NAMALWA (cell line): ENCODE measurements at places on chromosomes 4 and X.
A peak's percentile ranks its signal among the peaks of the same experiment; 100 is the strongest.

GRCh38 chr4:40811956-40812355 lies 62.2 kb downstream of the NSUN7 start:
- no peak for DNase-seq

- DNase-seq, result no peak
Observed at GRCh38 chr4:11072463-11072862, 356.2 kb downstream of the HS3ST1 start.

- no peak for DNase-seq
Observed at GRCh38 chr4:152269448-152270191, 266.3 kb downstream of the FBXW7 start.

- no peak for DNase-seq
Observed at GRCh38 chr4:142044271-142044670, 407.9 kb downstream of the IL15 start.

- no peak for DNase-seq
Observed at GRCh38 chr4:76896614-76897535, 1.1 kb downstream of the SOWAHB start.

GRCh38 chr4:7542781-7543180 lies 108.1 kb upstream of the PSAPL1 start:
- no peak for DNase-seq

DNA sequence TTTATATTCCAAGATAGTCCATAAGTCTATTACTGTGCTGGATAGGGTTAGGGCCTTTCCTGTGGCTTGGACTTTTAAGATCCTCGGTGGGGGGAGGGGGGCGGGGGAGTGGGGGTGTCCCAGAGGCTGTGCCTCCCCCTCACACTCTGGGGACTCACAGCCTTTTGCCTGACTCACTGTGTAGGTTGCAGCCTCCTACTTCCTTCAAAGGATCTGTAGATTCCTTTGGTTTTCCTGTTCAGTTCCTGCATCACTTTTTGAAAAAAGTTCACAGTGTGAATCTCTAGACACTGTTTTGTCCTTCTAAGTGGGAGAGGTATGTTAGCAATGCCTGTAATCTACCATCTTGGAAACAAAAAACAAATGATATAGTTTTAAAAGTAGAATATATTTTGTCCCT lies 999.9 kb downstream of the GLUD2 start:
- DNase-seq, result no peak

GRCh38 chrX:101229170-101229569 lies 9.6 kb downstream of the DRP2 start:
- no peak for DNase-seq

DNA sequence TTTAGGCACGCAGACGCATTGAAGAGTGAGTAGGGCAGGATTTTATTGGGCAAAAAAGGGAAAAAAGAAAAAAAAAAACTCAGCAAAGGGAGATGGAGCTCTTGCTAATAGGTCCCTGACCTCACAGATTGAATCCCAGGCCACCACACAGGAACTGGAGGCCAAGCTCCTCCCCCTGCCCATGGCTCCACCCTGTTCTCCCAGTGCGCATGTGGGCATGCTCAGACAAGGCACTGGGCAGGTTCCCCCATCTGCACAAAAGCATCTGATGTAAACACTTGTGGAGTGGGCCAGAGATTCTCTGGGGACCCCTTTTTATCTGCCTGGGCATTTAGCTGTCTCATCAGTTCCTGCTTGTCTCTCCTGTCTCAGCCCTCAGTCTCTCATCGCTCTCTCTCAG lies 9.5 kb downstream of the FRMD7 start:
- DNase-seq, result peak; percentile 1

- DNase-seq, result no peak
Observed at GRCh38 chr4:25163196-25163595, 2.9 kb upstream of the SEPSECS start.

GRCh38 chrX:100674705-100675104 lies 30.7 kb downstream of the SRPX2 start:
- peak; percentile 5 for DNase-seq

DNA sequence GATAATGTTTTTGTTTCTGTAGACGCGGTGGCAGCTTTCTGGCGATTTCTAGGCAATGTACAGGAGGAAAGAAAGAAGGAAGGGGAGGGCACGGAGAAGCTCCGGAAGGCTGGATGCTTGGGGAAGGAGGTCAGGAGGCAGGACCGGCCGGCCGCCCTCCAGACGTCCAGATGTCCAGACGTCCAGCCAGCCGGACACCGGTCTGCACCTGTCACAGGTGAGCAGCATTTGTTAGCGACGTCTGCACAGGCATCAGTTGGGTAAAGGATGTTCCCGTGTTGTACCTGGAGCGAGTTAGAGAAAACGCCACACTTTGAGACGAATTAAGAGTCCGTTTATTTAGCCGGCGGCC lies 90.0 kb upstream of the PPP2R3B start:
- DNase-seq, result no peak

GRCh38 chr4:4421356-4421755 lies 34.5 kb downstream of the NSG1 start:
- DNase-seq, result no peak

GRCh38 chr4:163744861-163745260 lies 250.4 kb downstream of the TMA16 start:
- DNase-seq, result peak; percentile 34

- peak; percentile 72 for DNase-seq
Observed at GRCh38 chrX:119690921-119691716, 1.8 kb downstream of the SEPTIN6 start.

DNA sequence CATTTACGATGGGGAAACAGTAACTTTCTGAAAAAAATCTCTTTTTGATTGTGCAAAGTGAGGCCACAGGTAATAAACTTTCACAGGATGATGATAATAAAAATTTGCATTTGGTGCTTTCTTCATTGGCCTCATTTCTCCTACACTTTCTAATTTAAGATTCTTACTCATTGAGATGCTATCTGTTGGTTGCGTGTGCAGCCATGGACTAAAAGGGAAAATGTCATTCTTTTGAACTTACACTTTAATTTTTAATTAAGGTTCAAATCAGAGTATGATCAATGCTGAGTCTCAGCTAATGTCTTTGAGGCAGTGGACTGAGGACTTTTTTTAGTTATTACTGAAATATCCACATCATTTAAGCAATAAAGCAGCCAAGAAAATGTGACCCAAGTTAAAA lies 87.6 kb downstream of the SEL1L3 start:
- DNase-seq, result no peak

- no peak for DNase-seq
Observed at GRCh38 chr4:67546971-67547370, 1.7 kb upstream of the CENPC start.

- DNase-seq, result no peak
Observed at GRCh38 chrX:52556741-52557140, 39.9 kb upstream of the XAGE1B start.

- no peak for DNase-seq
Observed at GRCh38 chrX:68083510-68083909, 349.8 kb downstream of the OPHN1 start.

GRCh38 chr4:184953421-184953945 lies 64.8 kb upstream of the HELT start:
- DNase-seq, result no peak

GRCh38 chr4:2811830-2812611 lies 19.1 kb downstream of the SH3BP2 start:
- peak; percentile 86 for DNase-seq

DNA sequence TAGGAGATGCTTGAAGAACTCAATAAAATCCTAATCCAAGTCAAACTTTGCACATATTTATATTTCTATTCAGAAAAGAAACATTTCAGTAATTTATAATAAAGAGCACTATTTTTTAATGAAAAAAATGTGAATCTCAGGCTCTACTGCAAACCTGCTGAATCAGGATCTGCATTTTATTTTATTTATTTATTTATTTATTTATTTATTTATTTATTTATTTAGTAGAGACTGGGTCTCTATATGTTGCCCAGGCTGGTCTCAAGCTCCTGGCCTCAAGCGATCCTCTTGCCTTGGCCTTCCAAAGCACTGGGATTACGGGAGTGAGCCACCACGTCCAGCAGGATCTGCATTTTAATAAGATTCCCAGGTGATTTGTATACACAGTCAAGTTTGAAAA lies 16.0 kb downstream of the SUPT20HL1 start:
- no peak for DNase-seq

DNA sequence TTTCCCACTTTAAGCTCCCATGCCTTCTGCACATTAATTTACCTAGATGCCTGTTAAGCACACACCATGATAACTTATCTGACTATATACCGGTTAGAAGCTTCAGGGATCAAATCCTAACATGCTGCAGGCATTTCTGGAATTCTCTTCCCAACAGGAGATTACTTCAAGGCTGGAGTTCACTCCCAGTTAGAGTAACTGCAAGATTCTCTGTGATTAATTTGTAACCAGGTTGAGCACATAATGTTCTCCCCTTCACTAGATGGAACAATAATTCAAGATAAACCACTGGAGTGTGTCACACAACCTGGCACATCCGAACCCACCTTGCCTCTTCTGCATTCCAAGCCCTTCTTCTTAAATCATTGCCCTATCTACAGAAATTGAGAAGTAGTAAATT lies 11.8 kb upstream of the UGT2A3 start:
- no peak for DNase-seq

GRCh38 chr4:59135248-59135985 lies 2025.2 kb upstream of the IGFBP7 start:
- no peak for DNase-seq

GRCh38 chr4:182809417-182810102 lies 107.6 kb downstream of the DCTD start:
- peak; percentile 35 for DNase-seq

GRCh38 chr4:74364652-74365491 lies at the start of gene EREG:
EREG (plus strand) TSS chr4:74365145; CDS start chr4:74365309, 164 bp downstream.
- DNase-seq, result no peak

DNA sequence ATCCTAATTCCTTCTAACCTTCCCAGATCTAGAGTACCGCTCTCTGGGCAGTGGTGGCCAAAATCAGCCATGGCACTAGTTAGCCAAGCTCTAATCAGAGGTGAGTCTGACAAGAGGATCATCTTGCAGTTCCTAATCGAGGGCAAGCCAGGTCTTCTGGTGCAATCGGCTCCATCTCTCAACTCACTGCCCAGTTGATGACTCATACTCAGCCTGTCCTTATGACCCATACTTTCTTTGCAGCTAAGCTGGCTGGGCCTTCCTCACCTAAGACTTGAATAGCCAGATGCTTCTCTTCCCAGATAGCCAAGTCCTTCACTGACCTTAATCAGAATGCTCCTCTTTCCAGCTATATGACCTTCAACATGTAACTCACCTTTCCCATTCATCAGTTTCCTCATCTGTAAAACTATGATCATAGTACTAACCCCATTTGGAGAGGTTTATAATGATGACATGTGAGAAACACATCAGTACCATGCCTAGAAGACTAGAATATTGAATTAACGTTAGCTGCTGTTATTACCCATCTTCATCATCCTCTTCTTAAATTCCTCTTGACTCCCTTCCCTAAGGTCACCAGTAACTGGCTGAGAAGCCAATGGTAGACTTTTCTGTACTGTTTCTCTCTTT lies 57.1 kb downstream of the RELL1 start:
- no peak for DNase-seq

DNA sequence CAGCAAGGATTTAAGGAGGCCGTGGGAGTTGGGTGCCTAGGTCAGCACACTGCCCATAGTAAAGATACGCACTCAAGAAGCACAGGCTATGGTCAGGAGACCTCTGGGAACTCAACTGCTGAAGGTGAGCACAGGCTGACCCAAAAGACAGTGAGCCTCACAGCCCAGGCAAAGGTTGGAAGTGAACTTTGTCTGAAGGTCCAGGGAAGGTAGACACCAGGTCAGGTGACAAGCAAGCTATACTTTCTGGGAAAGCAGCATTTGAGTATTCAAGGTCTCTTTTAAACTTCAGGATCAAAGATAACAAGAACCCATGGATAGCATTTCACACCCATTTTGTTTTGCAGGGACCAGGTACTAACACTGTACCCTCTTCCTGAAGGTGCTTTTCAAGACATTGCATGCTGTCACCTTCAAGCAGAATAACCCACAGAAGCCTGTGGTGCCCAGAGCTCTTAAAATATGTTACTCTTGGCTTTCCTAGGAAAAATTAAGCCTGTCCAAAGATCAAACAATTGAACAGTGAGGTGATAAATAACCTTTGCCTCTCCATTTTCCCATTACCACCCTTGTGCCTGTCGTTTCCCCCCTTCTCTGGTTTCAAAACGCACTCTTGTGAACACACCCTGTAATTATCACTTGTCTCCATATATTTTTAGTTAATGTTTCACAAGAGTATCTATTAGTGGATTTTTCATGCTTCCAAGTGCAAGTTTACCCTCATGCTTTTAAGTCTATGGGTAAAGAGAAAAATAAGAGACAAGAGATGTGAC lies 3.4 kb upstream of the S100G start:
- no peak for DNase-seq

GRCh38 chr4:98493296-98493695 lies 165.1 kb downstream of the TSPAN5 start:
- no peak for DNase-seq
